Myocyte (in vitro differentiated cells): ENCODE measurements at places on chromosomes 4 and X.
A peak's percentile ranks its signal among the peaks of the same experiment; 100 is the strongest.

GRCh38 chr4:104896660-104897645, 249.7 kb upstream of the TET2 start:
- DNase-seq: peak; percentile 50

DNA sequence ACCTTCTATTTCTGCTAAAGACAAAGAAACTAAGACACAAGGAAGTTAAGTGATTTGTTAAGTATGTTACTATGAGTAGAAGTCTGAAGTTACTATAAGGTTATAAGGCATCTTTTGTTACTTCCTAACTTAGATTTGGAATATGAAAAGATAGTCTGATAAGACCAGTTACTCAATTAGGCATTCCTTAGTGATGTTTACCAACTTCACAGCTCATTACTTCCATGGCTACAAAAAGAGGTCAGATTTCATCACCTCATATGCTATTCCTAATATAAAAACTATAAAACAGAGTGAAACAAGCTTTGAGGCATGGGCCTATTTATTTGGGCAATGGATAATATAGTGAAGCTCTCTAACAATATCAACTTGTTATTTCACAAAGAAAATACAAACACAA, 143.1 kb downstream of the TBCK start:
- no peak for DNase-seq

- no peak for DNase-seq
These were observed 87.3 kb downstream of the PJA1 start for GRCh38 chrX:69077895-69078455.

- peak; percentile 62 for DNase-seq
These were observed 8.8 kb downstream of the GPRASP1 start for GRCh38 chrX:102659790-102660757.

GRCh38 chrX:24860140-24860539, 155.6 kb downstream of the ARX start:
- no peak for DNase-seq

DNA sequence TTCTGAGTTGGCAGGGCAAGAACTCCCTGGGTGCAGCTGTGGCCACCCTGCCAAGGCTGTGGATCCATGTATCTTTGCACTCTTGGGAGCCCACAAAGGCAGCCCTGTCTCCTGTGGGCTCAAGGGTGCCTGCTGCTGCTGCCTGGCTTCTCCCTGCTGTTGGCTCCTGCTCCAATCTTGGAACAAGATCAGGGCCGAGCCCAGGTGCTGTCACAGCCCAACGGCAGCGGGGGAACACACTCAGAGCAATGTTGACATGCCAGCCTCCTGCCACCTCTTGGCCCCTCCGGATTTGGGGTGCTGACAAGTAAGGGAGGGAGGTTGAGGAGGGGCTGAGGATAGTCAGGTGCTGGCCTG, 57.9 kb downstream of the COX18 start:
- no peak for DNase-seq

DNA sequence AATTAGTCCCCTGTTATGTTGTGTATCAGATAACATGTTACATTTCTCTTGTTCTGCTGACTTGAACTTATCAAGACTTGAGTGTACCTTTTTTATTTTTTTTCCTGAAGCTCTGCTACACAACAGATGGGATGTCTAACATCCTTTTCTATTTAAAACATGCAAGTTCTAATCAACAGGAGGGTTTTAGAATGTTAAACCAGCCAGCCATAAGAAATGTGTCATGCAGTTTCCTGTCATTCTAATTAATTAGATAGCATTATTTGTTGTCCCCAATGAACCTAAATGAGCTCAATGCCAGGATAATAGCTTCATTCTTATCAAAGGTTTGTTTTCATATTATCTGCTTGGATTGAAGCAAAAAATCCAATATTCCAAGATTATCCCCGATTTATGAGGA, 958.2 kb downstream of the PCDH7 start:
- DNase-seq: no peak

- DNase-seq: no peak
These were observed 84.1 kb downstream of the BMPR1B start for GRCh38 chr4:94841864-94842221.

DNA sequence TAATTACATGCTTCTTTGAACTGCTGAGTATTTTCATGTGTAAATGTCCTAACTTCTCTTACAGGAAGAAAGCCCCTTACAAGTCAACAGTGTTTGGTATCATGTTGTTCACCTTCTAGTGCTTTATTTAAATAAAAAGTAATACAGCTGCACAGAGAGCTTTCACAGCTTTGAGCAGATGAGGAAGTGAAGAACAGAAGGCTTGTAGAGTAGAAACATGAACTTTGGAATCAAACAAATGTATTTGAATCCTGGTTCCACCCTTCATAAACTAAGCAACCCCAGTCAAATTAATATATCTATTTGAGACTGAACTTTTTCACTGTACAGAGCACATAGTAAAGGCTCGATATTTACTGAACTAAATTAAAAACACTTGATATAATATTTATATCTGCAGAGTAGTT, 120.5 kb downstream of the CAMK2D start:
- DNase-seq: no peak

DNA sequence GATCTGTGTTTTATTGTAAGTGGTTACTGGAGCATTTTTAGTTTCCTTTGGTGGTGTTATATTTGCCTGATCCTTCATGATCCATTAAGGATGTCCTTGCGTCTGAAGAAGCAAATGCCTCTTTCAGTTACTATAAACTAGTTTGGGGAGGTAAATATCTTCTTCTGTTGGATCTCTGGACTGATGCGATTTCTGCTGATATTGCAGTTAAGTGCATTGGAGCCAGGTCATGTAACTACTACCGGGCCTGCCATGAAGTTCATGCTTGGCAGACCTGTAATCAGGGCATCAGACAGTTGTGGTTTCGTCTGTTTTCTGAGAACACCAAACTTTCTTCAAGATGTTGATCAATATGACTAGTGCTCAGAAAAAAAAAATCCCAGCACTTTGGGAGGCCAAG, 22.9 kb downstream of the ZNF718 start:
- DNase-seq: no peak

GRCh38 chr4:37758226-37758625, 68.3 kb upstream of the PGM2 start:
- no peak for DNase-seq

DNA sequence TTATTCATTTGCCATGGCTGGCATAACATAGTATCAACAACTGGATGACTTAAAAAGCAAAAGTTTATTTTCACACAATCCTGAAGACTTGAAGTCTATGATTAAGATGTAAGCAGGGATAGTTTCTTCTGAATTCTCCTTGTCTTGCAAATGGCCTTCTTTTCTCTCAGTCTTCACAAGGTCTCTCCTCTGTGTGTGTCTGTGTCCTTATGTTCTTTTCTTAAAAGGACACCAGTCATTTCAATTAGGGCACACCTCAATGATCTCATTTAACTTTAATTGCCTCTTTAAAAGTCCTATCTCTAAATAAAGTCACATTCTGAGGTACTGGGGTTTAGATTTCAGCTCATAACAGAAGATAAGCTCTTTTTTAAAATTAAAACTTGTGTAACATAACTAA, 399.7 kb downstream of the PABPC4L start:
- no peak for DNase-seq

- DNase-seq: peak; percentile 1
These were observed 2750.2 kb downstream of the ARAP2 start for GRCh38 chr4:33494150-33494549.

GRCh38 chr4:79042079-79042674, 102.9 kb upstream of the PAQR3 start:
- DNase-seq: peak; percentile 61

- DNase-seq: peak; percentile 58
These were observed 91.1 kb upstream of the VEGFC start for GRCh38 chr4:176883681-176884418.

DNA sequence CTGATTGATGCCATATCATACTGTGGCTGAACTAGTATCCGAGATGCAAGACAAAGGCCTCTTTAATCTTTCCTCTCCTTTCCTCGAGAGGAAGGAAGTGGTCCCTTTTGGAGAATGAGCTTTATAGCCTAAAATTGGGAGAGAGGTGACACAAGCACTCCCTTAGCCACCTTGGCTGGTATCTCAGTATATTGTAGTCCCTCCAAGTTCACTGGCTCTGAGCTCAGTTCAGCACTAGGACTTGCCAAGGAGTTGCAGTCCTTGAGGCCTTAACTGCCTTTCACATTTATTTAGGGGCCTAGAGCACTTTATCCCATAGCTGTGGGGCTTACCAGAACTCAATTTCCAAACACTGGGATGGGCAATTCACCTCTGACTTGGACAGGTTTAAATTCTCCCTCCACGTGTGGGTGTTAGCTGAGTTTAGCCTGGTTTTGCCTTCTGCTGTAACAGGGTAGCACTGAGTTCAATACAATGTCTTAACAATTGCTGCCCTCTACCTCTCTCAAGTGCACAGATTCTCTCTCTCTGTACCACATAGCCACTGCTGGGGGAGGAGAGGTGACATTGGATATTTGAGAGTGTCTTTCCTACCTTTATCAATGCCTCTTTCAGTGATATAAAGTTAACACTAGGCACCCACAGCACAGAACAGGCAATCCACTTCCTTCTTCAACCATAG, 216.4 kb downstream of the TECRL start:
- DNase-seq: no peak

- peak; percentile 92 for DNase-seq
These were observed 10.5 kb downstream of the PTTG2 start for GRCh38 chr4:37970702-37971101.

GRCh38 chrX:47802589-47802988, 34.1 kb upstream of the ZNF81 start:
- DNase-seq: peak; percentile 4

DNA sequence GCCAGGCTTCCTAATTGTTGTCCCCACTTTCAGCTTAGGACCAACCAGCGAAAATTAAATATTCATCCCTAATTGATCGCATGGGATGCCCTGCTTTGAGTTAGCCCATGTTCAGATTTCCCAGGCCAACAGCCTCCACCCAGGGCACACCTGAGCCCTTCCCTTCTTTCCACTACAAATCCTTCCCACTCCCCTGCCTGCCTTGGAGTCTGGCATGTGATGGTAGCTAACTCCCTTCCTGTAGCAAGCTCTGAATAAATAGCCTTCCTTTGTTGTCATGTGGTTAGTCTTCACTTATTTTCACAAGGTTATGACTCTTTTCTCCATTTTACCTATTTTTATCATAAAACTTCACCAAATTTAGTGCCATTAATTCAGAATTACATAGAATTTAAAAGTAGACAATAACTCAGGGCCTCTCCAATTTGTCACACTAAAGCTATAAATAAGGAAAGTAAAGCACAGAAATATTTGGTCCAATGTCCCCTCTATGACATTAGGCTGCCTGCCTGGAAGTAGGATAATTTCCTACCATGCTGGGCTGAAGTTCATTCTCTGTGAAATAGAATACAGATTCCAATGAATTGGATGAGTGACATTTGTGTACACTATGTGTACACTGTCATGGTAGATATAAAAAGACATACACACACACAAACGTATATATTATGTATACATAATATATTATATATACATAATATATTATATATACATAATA, 166.4 kb upstream of the CPEB2 start:
- DNase-seq: peak; percentile 44

- no peak for DNase-seq
These were observed 121.7 kb downstream of the TLL1 start for GRCh38 chr4:165994701-165995100.

GRCh38 chr4:136934601-136935000, 597.7 kb downstream of the PCDH18 start:
- DNase-seq: no peak

GRCh38 chr4:104490096-104490769, 4.5 kb downstream of the CXXC4 start:
- peak; percentile 0 for DNase-seq

GRCh38 chr4:118716304-118716703, 31.1 kb downstream of the METTL14 start:
- DNase-seq: no peak

DNA sequence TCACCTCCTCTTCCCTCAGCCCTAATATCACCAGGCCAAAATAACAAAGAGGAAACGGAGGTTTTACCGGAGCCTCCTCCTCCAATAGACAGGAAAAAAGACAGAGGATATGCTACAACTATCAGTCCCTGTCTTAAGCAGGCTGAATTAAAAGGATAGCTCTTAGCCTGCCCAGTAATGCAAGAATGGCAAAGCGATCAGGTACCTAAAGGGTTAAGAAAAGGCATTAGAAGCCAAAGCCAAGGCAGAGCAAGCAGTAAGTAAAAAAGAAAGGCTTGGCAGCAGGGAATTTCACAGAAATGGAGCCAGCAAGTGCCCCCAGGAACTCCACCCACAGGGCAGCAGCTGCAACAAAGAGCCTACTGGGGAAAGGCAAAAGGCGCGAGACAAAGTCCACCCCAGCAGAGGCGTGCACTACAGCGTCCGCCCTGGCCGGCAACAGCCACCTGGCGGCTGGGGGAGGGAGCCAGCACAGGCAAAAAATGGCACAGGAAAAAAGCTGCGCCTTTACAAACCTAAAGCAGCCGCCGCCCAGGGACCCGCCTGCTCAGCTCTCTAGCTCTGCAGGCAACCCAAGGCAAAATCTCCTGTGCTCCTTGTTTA, 220.6 kb upstream of the ZC4H2 start:
- no peak for DNase-seq

GRCh38 chrX:22314692-22315091, 42.0 kb downstream of the CBLL2 start:
- no peak for DNase-seq

- peak; percentile 96 for DNase-seq
These were observed 137.5 kb downstream of the PALLD start for GRCh38 chr4:168634276-168634802.

DNA sequence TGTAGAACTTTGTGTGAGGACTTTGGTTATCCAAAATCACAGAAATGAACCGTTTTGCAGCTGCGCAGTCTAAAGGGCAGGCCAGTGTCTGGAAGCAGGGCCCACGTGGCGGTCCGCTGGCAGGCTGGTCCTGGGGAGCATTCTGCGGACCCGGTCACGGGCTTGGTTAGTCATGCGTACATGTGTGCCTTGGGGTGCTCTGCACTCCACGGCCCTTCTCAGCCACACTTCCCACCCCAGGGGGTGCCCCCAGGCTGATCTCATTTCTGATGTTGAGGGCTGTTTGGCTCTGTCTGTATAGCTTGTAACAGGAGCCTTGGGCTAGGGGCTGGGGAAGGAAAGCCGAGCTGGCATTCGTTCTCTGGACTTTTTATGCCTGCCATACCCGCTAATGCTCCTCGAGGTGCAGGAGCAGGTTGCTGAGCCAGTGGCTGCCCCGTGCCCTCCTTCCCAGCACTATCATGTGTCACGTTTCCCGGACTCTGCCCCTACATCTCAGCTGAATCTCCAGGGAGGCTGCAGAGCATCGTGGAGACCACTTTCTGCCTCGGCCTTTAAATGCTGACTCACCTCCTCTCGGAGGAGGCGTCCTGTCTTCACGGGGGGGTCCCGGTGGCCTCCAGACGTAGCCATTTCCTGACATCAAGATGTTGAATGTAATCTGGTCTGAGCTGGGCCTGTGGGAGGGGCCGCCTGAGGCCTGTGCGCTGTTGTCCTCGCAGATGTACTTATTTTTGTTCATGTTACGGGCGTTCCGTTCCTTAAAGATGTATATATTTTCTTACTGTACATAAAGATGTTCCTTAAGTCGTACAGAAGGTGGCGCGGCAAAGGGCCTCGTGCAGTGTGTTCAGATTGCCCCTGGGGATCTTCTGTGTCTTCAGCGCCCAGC, 11.4 kb upstream of the TADA2B start:
- no peak for DNase-seq
